GM04504 (cell line): ENCODE measurements at places on chromosomes 7 and 10.

DNA sequence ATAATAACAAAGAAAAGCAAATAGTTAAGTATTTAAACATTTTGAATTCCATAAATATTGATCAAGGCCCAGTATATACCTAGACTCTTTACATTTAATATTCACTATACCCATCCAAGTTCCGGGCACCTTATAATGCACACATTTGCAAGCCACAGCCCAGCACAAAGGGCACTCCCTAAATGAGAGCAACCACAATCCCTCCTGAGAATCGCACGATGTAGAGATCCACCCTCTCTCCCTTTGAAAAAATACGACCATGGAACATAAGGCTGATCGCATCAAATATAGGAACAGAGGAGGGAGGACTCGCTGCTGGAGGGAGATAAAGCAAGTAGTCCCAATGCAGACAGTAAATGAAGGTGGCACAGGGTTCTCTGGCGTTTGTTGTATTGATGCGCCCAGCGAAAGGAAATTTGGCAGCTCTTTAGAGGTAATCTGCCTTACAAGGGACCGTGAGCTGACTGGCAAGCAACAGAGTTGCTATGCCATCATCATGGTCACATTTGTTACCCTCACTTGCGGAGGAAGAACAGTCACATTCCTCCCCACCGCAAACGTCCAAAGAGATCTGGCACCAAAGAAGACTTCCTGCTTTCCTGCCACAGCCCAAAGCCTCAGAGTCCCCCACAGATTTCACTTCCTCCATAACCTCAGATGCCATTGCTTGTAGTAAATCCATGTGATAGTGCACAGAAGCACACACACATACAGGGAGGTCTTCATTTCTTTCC, 16.1 kb upstream of the TAS2R40 start:
- no peak for DNase-seq

DNA sequence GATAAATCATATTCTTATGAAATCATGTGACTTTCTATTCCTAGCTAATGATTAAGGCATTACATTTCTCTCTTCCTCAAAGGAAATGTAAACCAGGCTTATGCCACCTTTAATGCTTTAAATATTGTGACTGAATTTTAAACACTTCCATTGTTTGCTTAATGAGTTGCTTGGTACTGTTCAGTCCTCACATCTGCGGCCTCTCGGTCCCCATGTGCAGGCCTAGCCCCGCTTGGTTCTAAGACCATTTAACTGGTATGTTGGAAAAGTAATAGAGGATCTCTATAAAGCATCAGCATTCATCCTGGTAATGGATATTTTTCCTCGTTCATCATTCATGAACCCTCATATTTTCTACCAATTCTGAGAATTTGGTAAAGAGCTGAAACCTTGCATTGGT, 27.4 kb downstream of the THSD7A start:
- no peak for DNase-seq

- DNase-seq, result no peak
These were observed 2.2 kb upstream of the DLX5 start for GRCh38 chr7:97026715-97027426.

GRCh38 chr10:128626397-128627000, 500.3 kb upstream of the MKI67 start:
- DNase-seq, result no peak

- DNase-seq, result no peak
These were observed 34.0 kb downstream of the BMPR1A start for GRCh38 chr10:86790394-86790793.

DNA sequence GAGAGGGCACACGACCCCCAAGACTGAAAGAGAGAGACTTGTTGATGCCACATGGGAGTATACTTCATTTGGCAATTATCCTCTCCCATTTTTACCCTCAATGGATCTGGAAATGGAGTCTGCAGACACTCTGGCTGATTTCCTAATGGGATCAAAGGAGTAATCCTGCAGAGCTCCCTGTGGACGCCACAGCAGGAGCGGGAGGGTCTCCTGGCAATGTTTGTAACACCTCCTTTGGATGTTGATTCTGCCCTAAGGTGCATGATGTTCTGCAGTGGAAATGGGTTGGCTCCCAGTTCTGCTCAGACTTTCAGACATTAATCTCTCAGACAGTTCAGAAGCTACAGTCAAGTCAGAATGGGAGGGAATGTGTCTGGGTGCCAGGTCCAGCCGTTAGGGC, 166.0 kb upstream of the WDR11 start:
- DNase-seq, result no peak

DNA sequence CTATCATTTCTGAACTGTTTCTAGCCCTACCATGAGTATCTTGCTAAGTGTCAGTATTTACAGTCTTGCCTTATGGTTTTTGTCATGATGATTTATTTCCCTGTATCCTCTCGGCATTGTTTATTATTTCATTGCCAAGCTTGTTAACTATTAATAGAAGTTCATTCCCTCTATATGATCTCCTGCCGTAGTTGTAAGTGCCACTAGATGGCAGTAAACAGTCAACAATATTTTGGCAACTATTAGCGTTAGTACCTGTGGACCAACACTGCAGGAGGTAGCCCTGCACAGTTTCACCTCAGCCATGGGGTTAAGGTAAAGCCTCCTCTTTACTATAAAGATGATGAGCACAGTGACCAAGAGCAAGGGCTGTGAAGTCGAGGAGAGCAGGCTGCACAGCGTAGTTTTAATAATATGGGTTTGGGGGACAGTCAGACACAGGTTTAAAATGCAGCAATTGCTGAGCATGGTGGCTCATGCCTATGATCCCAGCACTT, 26.1 kb upstream of the CCNJ start:
- peak; percentile 35 for DNase-seq

- DNase-seq, result no peak
These were observed 526.5 kb downstream of the PTPRN2 start for GRCh38 chr7:158061026-158061630.

DNA sequence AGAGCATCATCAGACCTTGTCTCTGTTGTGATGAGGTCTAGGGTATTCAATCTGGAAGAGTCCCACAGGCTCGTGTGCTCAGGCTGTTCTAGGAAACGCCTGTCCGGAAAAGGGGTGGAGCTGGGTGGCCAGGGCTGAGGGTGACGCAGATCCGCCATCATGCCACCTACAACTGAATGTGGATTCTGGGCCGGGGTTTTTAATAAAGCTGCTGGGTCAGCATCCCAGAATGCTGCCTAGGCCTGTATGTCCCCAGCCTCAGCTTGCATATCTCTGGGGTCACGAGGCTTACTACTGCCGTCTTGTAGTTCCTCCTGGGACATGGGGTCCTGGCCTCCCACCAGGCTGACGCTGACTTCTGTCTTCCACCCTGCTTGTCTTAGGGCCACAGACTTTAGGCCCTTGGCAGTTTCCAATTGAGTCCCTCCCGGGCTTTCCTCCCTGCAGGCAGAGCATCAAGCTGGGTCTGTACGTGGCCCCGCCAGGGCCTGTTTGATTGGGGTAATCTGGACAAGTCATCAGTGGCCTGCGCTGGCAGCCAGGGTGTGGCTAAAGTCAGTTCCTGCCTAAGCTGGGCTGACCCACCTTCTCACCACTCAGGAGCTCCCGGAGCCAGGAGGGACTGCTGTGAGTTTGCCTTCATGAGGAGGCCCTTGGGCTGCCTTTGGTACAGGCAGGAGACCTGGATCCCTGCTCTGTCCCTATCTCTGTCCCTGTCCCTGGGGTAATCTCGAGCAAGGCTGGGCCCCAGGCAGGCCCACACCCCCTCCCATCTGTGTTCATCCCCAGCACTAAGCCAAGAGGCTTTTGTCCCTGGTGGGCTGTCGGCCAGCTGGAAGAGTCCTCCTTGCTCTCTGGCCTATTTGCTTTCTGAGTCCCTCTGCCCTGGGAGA, 79.9 kb downstream of the ZMIZ1 start:
- peak; percentile 63 for DNase-seq

DNA sequence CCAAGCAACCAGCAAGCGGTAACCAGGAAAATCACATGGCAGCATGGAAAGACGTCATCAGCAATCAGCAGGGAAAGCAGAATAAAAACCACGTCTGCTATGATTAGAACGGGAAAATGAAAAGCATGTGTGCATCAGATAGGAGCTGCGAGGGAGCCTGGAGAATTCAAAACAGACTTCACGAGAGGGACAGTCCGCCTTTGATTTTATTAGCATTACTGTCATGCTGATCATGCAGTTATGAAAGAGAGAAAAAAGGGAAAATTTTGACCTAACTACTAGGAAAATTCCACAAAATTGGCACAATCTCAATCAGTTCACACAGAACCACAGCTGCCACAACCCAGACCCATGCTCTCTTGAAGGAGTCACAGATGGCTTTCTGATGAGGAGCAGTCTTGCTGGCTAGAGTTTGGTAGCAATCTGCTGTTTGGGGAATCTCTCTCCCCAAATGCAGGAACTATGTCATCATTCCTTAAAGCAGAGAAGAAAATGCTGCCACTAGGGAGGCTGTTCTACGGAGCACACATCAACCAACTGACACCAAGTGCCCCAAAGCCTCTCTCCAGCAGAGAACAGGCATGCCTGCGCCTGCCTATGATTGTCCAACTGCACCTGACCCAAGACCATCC, 295.9 kb downstream of the TNS3 start:
- peak; percentile 94 for DNase-seq

DNA sequence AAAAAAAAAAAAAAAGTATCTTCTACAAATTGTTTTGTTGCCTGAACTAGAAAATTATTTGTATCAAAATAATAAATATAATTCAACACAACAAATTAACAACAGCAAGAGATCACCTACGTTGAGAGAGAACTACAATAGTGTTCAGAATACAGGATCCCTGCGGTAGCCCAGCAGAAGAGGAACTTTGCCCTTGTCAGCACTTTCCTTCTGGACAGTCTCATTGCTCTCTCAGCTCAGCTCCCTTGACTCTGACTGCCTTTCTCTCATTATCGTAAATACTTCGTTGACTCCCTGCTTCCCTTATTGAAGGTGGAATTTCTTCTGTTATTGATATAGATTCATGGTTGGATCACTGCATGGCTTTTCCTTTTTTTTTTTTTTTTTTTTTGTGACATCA, 469.5 kb upstream of the VSTM2A start:
- DNase-seq, result no peak

GRCh38 chr7:158373476-158374133, 214.0 kb downstream of the PTPRN2 start:
- DNase-seq, result no peak

DNA sequence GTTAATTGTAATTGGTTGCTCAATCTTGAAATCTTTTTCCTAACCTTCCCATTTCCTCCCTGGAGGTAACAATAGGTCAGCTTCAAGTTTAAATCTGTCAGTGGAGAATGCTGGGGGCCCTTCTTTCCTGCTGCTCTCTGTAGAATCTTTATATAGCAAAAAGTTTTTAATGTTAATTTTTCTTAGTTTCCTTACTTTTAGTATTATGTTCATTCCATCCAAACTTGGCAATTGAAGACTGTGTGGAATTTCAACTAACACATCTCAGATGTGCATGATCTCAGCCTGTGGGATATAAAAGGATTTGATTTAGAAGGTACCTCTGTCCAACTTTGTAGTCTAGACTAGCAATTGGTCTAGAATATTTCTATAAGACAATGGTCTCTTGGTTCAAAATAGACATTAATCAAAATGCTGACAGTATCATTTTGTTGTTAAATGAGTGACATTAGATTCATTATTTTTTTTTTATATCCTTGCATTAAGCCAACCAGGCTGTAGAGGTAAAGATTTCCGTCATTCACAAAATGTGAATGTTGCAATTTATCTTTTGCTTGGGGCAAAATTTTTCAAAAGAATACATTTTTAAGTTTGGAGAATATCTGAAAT, 100.4 kb upstream of the SEMA3A start:
- DNase-seq, result no peak

GRCh38 chr7:12391922-12392615, 11.6 kb downstream of the VWDE start:
- DNase-seq, result no peak

GRCh38 chr10:35343739-35344138, 7.4 kb downstream of the CCNY start:
- DNase-seq, result no peak

GRCh38 chr7:116801092-116801710, 61.2 kb upstream of the CAPZA2 start:
- DNase-seq, result peak; percentile 28

DNA sequence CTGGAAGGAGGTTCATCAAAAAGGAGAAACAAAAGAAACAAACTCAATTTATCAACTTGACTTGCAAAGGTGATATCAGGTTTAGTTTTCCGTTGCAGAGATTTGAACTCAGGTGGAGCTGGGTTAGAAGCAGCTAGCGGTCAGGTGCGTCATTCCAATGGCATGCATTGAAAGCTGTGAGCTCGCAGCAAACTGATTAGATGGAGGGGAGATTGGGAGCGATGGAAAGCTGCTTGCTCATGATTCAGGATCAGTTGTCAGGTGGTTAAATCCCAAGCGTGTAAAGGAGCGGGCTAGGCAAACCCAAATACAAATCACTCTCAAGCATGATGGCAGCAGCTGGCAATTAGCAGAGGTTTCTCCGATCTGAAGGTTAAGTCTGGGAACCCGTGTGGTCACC, 49.3 kb upstream of the AFAP1L2 start:
- no peak for DNase-seq

GRCh38 chr10:12027539-12027938, 15.1 kb downstream of the UPF2 start:
- DNase-seq, result no peak

DNA sequence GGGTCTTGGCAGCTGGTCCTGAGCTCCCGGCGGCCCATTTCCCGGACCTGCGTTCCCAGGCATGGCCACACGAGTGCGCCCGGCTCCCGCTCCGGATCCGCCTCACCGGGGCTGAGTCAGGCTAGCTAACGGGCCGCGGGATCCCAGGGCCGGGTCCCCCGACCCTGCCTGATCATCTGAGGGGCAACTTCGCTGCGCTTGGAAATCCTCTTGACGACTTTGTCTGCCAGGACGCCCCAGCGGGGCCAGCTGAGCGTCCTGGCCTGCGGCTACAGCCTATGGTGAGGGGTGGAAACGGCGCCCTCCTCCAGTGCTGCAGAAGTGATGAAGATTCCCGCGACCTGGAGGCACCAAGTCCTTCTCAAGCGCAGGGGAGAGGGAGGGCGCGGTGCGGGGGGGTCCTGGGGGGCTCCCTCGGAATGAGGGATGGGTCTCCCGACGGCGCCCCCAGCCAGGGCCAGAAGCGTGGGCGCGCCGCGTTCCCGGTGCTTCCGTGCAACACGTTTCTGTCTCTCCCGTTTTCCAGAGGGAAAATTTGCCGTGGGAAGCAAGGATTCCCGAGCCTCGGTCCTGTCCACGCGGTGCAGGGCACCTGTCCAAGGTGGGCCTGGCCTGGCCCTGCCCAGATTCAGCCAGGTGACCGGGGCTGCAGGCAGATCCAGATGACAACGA, 212.4 kb downstream of the CCSER2 start:
- DNase-seq, result peak; percentile 28

DNA sequence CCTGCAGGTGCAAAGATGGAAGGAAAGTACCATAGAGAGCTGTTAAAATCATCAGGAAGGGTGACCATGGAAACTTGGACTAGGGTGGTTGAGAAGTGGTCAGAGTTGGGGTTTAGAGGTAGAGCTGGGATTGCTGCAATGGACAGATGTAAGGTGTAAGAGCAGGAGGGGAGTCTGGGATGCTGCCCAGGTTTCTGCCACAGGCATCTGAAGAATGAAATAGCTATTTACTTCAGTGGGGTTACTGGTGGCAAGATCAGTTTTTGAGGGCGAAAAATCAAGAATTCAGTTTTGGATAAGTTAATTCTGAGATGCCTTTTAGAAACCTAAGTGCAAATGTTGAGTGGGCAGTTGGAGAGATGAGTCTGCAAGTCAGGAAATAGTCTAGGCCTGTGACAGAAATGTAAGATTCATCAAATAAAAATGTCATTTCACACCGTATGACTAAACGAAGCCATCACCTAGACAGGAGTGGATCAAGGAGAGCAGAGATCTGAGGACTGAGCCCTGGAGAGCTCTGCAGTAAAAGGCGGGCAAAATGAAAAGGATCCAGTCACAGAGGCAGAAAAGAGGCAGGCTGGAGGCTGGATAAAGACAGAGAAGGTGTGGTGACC, 22.7 kb upstream of the TOMM7 start:
- DNase-seq, result no peak
